ENCODE measurements at places on chromosomes 1 and 21.
A peak's percentile ranks its signal among the peaks of the same experiment; 100 is the strongest.

- DNase-seq, result no peak
Measured at GRCh38 chr1:223645903-223646302, 19.6 kb downstream of the CAPN8 start.

- DNase-seq, result no peak
Measured at GRCh38 chr21:45297329-45297728, 9.6 kb upstream of the POFUT2 start.

DNA sequence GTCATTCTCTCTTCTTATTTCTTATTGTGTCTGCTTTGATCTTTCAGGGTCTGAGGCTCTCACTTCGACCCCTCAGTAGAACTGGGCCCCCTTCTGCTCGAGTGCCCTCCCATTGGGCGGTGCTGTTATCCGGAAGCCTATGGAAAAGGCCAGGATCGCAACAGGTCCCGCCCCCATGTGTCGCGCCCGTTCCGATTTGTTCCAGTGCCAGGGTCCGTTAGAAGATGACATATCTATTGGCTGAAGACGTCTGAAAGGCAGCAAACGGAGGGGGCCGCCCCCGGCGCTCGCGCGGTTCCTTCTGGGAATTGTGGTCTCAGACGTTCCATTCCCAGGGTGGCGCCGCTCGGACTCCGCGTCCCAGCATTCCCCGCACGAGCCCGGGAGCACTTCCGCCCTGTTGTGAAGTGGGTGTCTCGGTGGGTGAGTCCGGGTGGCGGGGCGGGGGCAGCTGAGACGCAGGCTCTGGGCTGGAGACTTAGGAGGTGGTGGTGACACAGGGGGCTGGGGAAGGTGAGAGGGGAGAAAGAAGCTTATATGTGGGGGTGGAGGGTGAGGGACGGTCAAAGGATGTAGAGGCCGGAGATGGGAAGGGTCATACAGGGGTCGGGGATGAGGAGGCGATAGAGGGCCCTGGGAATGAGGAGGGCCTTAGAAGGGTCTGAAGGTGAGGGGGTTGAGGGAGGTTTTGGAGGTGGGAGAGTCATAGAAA, at the start of gene ZSCAN20:
TSS of gene ZSCAN20 (plus strand) at position 377 of the 712 bp plus-strand sequence. CDS start 6,644 bp downstream, outside the sequence.
- DNase-seq, result peak; percentile 97

DNA sequence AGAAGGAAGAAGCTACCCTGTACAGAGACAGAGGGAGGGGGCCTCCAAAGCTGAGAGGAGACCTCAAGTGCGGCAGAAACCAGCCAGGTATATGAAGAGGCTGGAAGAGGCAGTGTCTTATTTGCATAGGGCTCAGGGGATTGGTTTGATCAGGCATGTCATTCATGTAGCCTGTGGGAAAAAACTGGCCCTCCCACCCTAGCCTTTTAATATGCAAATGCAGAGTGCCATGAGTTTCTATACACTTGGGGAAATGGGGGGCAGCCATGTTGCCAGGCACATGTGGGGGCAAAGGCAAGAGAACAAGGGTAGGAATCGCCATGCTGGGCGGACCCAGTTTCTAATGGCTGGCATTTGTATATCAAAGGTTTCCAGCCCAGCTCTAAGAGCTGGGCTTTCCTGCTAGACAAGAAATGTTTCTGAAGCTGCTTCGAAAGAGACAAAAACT, 172.7 kb downstream of the RASAL2 start:
- no peak for DNase-seq
